Stimulated activated CD8-positive, alpha-beta memory T cell treated with anti-CD3 and anti-CD28 coated beads, Interleukin-4, amount 100 ng/mL, for 4 hours (primary cell): ENCODE measurements at places on chromosomes 12 and 14.

DNA sequence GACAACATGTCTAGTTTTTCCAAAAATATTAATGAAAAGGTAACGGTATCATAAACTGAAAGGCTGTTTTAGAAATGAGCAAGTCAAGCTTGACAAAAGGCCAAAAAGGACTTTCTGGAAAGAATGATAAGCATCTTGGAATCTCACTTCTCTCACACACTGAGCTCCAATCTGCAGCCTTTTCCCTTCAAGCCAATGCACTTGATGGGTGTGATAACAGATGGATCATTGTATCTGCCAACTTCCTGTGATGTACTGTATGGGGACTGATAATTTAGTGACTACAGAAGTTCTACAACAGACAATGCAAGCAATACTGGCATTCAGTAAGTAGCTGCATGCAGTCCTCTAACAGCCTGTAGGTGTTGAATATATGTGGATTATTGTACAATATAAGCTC is 147.1 kb downstream of the MED13L start:
- no peak for DNase-seq

DNA sequence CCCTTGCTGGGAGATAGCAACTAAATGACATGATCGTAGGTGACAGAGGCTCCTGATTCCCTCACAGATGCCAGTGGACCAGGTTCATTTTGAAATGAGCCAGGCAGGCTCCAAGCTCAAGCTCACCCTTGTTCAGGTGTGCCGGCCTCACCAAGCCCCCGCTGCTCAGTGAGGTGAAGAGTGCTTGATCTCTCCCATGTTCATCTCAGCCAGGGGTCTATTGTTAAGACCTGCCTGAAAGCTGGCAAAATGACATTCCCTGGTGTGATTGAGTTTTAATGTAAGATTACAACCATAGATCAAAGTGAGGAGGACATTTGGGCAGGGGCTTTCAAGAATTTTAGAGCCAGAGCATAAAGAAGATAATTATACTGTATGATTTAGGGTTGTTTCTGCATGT is 497.9 kb downstream of the EGLN3 start:
- no peak for DNase-seq

GRCh38 chr14:42185718-42186117 is 579.0 kb downstream of the LRFN5 start:
- no peak for DNase-seq

DNA sequence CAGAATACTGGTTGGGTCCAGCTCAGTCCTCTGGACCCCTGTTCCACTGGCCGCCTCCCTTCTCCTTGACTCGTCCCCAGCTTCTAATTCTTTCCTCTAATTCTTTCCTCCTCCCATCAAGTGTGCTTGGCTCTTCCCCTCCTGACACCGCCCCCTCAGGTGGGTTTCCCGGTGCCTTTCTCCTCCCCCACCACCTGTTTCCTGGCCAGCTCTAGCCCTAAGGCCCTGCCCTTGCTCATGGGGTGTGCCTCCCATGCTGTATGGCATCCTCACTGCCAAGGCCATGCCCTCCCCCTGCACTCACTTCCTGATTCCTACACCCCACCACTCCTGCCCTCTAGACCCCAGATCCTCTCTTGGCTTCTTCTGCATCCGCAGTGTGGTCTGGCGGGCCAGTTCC is 12.1 kb upstream of the EML1 start:
- no peak for DNase-seq
